Aortic smooth muscle cell (primary cell): ENCODE measurements at places on chromosomes 3 and 15. TPM values are rescaled to one million over a fixed set of nuclear protein-coding genes. Genes with fewer than 3 reads are reported as not detected.

The TRANK1 gene
- total RNA-seq, result 12.9 and 14.9 TPM in 2 replicates

The FBLN2 gene
- 461 and 547 TPM in 2 replicates for total RNA-seq

The HCLS1 gene
- 7.3 and 13.3 TPM in 2 replicates for total RNA-seq

The LRTM1 gene
- not detected in 2 replicates for total RNA-seq

The NMB gene
- total RNA-seq, result 1.7 and 1.8 TPM in 2 replicates

The SUCLG2 gene
- total RNA-seq, result 58.3 and 71.2 TPM in 2 replicates

The COL7A1 gene
- total RNA-seq, result 5.4 and 6.0 TPM in 2 replicates

The STOML1 gene
- total RNA-seq, result 22.4 and 24.7 TPM in 2 replicates

The DNAH12 gene
- under 0.01 and 0.12 TPM in 2 replicates for total RNA-seq

The RAB11A gene
- 168 and 286 TPM in 2 replicates for total RNA-seq

The LYZL4 gene
- not detected in 2 replicates for total RNA-seq

The NR2E3 gene
- 0.06 and 0.13 TPM in 2 replicates for total RNA-seq

The PRSS50 gene
- total RNA-seq, result not detected in 2 replicates

The ASB14 gene
- total RNA-seq, result under 0.01 TPM in 1 of 2 replicates, not detected in the other
